Myometrial cell (primary cell): ENCODE measurements at places on chromosomes 7 and 10. TPM values are rescaled to one million over a fixed set of nuclear protein-coding genes. Genes with fewer than 3 reads are reported as not detected.

The CCL24 gene
- total RNA-seq = not detected in 2 replicates

The GPR158 gene
- total RNA-seq = not detected in 2 replicates

The NKX6-2 gene
- not detected in 2 replicates for total RNA-seq

The CASD1 gene
- total RNA-seq = 6.1 and 8.5 TPM in 2 replicates

The LOXL4 gene
- 53.0 and 57.2 TPM in 2 replicates for total RNA-seq

The HOXA9 gene
- total RNA-seq = 17.9 and 23.2 TPM in 2 replicates

The PNLIPRP2 gene
- not detected in 2 replicates for total RNA-seq

The SRRM3 gene
- 4.6 and 5.0 TPM in 2 replicates for total RNA-seq

The C7orf33 gene
- not detected in 2 replicates for total RNA-seq

The ADRA2A gene
- total RNA-seq = not detected in 2 replicates

The PNLIPRP1 gene
- total RNA-seq = not detected in 2 replicates

The LDB3 gene
- total RNA-seq = not detected in 2 replicates

The SYCE1 gene
- total RNA-seq = 0.58 TPM in 1 of 2 replicates, not detected in the other

The LIPJ gene
- total RNA-seq = under 0.01 TPM in 1 of 2 replicates, not detected in the other

The TFEC gene
- total RNA-seq = not detected in 2 replicates

The SYT15B gene
- total RNA-seq = not detected in 2 replicates

The SPDYE5 gene
- not detected in 2 replicates for total RNA-seq

The GRK5 gene
- total RNA-seq = 6.9 and 9.2 TPM in 2 replicates

The ANXA8L1 gene
- 0.86 and 2.7 TPM in 2 replicates for total RNA-seq

The SH2D4B gene
- not detected in 2 replicates for total RNA-seq

The KCND2 gene
- total RNA-seq = 1.2 and 1.4 TPM in 2 replicates

The PAX4 gene
- not detected in 2 replicates for total RNA-seq

The ASB4 gene
- total RNA-seq = not detected in 2 replicates

The ST8SIA6 gene
- total RNA-seq = under 0.01 TPM in 1 of 2 replicates, not detected in the other

The GRB10 gene
- total RNA-seq = 17.9 and 22.0 TPM in 2 replicates

The CYP17A1 gene
- not detected in 2 replicates for total RNA-seq

The KLF14 gene
- not detected in 2 replicates for total RNA-seq
